SK-N-SH treated with all-trans-retinoic acid at 6 μM for 48 hours (cell line): ENCODE measurements at places on chromosomes 1 and 21.

DNA sequence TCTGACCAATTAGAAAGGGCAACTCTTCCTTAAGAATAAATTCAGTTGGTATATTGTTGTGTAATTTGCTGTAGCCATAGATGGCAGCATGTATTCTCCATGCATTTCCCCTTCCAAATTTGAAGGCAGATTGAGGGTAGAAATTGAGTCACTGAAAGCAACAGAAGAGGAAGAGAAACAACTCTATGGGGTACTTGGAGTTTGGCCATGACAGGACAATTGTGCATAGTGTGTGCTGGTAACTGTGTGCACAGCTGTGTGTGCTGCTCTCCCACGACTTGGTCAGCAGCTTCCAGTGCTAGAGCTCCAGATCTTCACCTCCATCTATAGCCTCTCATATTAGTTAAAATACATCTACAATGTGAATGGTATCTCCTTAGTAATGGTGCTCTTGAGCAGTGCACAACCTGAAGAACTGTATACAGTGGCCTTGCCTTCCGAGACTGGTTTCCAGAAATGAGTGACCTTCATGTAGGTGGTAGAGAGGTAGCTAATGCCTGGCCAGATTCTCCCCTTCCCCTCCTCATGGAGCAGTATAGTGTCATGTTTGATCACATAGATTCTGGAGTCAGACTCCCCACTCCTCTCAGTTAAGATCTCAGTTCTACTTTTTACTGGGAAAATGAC lies 882 bp upstream of the FCAMR start:
- ATAC-seq = no peak

DNA sequence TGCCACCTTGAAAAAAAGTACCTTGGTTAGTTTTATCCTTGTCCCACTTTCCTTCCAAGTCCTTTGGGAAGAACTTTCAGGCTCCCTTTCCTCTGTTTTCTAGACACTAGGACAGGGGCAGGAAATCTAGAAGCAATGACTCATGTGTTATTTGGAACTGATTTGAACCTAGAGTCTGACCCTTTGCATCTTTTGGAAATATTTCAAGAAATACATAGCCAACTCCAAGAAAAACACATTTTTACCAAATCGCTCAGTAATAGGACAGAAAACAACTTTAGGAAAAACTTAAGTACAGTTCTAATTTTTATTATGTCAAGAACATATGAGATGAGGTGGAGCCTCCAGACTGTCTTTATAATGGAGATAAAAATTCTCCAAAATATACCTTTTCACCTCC lies 292.4 kb downstream of the PTBP2 start:
- ATAC-seq = peak; percentile 42

- ATAC-seq = no peak
Observed at GRCh38 chr1:91609551-91609950, 108.9 kb downstream of the CDC7 start.

- no peak for ATAC-seq
Observed at GRCh38 chr1:168664069-168664834, 64.8 kb downstream of the DPT start.
